CD4-positive, alpha-beta T cell treated with Interleukin-2 at 100 ng/mL for 4 hours (primary cell): ENCODE measurements at places on chromosomes 13 and 19.

- DNase-seq: peak; percentile 5
These were observed 40.5 kb upstream of the GAS6 start for GRCh38 chr13:113904411-113904810.

GRCh38 chr13:77222909-77223308 lies 104.0 kb downstream of the MYCBP2 start:
- DNase-seq: no peak

- DNase-seq: no peak
These were observed 36.1 kb upstream of the KLF2 start for GRCh38 chr19:16288544-16288943.

DNA sequence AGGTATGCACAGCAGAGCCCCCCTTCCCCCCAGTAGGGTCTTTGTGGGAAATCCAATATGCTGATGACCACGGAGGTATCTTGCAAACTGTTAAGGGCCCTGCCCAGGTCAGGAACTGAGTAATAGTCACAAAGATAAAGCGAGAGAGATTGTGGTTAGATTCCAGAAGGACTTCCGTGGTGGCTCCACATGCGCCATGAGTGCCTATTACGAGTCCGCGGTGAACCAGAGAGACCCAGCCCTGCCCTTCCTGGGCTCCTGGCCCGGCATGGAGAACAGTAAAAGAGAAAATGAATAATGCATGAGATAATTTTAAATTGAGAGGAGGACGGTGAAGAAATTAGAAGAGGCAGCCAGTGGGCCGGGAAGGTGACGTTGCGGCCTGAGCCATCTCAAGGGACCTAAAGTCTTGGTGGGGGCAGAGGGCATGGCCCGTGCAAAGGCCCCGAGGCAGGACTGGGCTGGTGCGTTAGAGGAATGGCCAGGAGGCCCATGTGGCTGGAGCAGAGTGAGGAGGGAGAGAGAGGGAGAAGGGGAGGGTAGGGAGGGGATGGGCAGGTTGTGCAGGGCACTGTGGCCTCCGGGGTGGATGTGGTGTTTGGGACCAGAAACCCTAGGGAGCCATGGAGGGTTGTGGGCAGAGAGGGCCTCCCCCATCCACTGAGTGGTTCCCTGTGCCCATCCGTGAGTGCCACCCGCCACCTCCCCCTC lies 46.6 kb upstream of the NFIC start:
- no peak for DNase-seq

- no peak for DNase-seq
These were observed 2.0 kb upstream of the LPAR2 start for GRCh38 chr19:19630062-19630414.

GRCh38 chr19:18098891-18099622 lies 1.5 kb downstream of the MAST3 start:
- no peak for DNase-seq

DNA sequence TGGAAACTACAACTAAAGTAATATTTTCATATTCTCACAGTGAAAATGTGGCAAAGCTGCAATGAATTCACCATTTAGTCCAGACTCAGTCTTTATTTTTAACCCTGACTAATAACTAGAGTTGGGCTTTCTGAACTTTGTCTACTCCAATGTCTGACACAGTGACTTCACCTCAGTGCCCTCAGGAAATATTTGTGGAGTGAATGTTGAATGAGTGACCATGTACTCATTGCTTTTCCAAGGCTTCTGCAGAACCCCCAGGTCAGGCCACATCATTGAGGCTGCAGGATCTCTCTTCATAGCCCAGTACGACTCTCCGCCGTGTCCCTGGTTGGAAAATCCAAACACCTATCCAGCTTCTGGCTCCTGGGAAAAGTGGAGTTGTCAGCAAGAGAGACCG lies 1.8 kb downstream of the ZNF175 start:
- no peak for DNase-seq

- DNase-seq: no peak
These were observed 2.1 kb downstream of the KCNN4 start for GRCh38 chr19:43778651-43779050.

DNA sequence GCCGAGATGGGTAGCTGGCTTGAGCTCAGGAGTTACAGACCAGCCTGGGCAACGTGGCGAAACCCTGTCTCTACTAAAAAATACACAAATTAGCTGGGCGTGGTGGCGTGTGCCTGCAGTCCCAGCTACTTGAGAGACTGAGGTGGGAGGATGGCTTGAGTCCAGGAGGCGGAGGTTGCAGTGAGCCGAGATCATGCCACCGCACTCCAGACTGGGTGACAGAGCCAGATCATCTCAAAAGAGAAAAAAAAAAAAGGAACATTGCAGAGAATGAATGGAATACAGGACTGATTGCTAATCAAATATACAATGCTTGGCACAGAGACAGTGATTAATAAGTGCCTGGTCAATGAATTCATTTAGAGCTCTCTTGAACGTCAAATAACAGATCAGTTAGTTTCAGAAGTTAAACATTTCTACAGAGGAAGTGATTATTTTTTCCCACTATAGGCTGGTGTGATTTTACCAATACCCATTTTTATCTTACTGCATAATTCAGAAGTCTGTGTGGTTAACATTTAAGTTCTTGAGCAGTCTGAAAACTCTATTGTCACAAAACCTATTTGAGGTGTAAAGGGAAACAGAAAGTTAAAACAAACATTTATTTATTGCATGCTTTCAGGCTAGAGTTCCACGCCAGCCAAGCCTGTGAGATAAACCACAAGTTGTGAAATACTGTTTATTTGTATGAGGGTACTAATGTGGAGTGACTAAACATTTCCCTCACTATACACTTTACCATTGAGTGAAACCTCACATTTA lies 7.7 kb upstream of the TBC1D4 start:
- DNase-seq: peak; percentile 15

DNA sequence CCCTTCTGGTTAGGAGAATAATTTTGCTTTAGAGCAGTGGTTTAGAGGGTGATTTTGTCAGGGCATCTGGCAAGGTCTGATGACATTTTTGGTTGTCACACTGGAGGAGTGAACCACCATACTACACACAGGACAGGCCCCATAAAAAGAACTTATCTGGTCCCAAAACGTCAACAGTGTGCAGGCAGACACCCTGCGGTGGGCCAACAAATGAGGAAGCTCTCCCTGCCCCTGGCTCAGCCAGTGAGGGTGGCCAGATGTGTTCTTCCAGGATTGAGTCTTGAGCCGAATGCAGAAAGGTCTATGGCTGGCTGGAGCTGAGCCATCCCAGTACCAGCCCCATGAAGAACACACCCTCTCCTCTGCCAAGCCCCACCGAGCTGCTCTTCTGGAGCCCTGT lies 149.2 kb downstream of the MIPEP start:
- no peak for DNase-seq

- DNase-seq: no peak
These were observed 31.3 kb upstream of the STARD13 start for GRCh38 chr13:33316890-33317289.

GRCh38 chr19:11061952-11062351 lies 27.3 kb upstream of the LDLR start:
- DNase-seq: no peak

DNA sequence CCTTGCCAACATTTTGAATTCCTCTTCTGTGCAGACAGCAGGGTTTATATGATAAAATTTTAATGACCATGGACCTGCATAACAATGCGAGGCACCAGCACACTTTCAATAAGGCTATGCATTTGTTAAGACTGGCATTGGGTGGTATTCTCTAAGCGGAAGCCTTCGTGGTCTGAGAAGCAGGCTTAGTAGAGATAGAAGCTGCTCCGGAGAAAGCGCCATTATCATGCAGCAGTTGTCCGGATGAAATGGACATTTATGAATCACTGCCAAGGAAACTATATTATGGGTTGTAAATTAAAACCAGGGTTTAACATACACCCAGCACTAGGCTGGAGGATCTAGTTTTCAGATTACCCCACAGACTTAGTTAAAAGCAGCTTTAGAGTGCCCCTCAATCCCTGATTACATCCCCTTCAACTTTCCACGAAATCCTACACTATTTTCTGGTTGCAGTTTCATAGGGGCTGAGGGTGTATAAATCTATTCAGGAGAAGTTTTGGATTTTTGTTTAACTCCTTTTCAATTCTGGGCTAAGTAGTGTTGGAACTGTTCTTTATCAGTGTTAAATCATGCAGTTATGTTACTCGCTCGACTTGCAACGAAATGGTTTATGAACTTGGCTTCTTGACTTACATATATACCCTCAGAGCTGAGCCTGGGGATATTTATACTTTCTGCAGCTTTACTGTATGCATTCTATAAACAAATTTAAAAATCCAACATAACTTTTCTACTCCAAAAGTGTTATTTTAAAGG lies 193.3 kb downstream of the PCDH9 start:
- DNase-seq: no peak

DNA sequence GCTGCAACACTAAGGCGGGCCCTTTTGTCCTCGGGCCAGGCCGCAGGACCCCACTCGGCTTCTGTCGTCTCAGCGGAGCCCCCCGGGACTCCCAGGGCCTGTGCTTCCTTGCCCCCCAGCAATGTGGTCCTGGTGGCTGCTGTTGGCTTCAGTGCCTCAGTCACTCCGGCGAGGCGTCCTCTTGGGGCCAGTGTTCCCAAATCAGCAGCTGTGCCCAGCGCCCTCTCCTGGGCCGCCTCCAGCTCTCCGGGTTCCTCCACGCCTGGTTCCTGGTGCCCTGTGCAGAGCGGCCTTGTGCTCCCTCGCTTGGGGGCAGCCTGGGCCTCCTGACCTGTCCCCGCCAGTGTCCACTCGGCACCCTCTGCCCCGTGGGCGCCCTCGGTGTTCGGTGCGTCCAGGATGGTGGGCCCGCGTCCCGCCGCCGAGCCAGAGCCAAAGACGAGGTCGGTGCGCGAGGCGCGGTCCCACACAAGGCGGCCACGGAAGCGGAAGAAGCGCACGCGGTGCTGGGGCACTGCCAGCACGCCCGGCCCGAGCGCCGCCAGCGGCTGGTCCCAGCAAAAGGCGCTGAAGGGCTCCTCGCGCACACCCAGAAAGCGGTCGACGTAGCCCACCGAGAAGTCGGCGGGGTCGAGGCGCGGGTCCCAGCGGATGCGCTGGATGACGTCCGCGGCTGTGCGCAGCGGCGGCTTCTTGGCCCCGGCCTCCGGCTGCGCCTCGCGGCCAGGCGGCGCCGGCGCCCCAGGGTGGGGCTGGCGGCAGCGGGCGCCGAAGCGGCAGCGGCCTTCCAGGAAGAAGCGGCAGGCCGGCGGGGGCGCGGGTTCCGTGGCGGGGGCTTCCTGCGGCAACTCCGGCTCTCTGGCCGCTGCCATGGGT lies 685 bp downstream of the LENG9 start:
- peak; percentile 64 for DNase-seq

- no peak for DNase-seq
These were observed 10.5 kb downstream of the PLEKHF1 start for GRCh38 chr19:29675650-29676186.

DNA sequence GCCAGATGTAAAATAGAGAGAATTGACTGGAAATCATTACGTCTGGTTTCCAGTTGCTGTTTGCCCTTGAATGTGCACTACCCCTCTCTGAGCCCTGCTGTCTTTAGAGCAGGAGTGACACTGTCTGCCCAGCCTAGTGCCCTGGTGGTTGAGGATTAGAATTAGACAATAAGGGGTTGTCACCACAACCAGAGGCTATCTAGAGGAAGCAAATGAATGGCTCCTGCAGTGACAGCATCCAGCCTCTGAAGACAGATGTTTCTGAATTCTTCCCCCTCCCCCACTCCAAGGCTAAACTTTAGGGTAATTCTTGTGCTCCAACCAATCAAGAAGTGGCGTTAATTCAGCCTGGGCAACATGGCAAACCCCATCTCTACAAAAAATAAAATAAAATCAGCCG lies 2.0 kb downstream of the RAB8A start:
- DNase-seq: no peak

GRCh38 chr13:86446311-86446710 lies 647.1 kb upstream of the SLITRK6 start:
- no peak for DNase-seq

DNA sequence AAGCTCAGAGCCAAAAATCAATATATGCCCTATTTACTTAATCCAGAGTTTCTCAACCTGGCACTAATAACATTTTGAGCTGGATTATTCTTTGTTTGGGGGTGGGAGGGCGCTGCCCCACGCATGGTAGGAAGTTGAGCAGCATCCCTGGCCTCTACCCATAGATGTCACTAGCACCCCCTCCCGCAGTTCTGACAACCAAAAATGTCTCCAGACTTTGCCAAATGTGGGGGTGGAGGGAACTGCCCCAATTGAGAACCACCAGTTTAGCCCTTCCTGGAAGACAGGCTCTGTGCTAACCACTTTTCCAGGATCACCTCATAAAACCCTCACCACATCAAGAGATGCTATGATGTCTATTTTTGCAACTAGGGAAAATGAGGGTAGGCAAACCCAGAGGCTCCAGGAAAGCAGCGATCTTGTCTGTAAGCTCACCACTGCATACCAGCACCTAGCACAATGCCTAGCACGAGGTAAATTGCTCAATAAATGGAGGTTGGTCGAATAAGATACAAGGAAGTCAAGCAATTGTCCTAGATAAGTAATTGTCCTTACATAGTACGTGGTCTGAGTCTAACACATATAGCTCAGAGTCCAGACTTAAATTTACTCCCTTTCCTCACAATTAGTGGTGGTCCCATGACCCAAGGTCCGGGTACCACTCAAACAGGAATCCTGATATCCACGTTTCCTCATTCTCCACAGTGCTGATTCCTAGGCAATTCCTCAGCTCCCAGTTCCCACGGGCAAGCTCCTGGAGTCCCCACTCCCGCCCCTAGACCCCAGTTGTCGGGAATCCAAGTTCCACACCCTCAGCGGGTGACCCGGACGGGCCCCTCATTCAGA lies 892 bp downstream of the TRIR start:
- DNase-seq: peak; percentile 50

DNA sequence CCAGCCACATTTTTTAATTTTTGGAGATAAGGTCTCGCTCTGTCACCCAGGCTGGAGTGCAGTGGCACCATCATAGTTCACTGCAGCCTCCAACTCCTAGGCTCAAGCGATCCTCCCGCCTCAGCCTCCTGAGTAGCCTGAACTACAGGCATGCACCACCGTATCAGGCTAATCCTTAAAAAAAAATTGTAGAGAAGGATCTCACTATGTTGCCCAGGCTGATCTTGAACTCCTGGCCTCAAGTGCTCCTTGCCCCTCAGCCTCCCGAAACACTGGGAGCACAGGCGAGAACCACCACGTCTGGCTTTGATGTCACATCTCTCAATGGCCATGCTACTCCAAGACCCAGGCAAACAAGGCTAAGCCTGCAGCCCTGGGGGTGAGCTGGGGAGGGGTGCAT lies 21.2 kb downstream of the PRKCSH start:
- DNase-seq: no peak

DNA sequence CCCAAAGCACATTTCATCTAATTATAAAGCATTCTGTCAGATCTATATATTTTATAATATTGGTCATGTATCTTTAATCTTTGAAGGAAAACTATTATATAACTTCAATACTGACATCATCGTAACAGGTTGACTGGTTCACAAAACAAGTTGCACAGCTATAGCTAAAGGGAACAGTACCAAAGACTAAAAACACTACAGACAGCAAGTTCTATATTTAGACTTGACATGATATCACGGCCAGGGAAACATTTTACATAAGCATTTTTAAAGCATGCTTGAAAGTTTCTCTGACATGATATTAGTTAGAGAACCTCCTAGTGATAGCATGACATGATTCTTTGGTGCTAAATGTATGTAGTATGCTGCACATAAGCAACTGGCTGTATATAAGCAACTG lies 182.5 kb downstream of the NDFIP2 start:
- DNase-seq: no peak

GRCh38 chr13:40780822-40781401 lies 8.5 kb upstream of the SLC25A15 start:
- no peak for DNase-seq

GRCh38 chr13:103100830-103101229 lies 34.6 kb upstream of the SLC10A2 start:
- DNase-seq: no peak
